ENCODE measurements at places on chromosomes 3 and 15.
A peak's percentile ranks its signal among the peaks of the same experiment; 100 is the strongest.

DNA sequence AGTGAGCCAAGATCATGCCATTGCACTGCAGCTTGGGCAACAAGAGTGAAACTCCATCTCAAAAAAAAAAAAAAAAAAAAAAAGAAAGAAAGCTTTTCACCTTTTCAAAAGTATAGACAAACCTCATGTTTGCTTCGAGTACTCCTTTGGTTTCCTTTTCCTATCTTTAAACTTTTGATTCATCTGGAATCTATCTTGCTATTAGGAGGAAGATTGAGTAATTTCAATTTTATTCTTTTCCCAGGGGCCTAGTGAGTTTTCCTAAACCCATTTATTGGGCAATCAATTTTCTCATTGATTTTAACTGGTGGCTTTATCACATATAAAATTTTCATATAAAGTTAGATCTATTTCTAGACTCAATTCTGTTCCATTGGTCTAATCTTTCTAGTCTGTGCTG, 190.5 kb upstream of the VEPH1 start:
- DNase-seq, result no peak

- DNase-seq, result no peak
Observed at GRCh38 chr3:129389572-129389937, 38.9 kb downstream of the EFCAB12 start.

- no peak for DNase-seq
Observed at GRCh38 chr15:82132096-82132495, 86.3 kb upstream of the MEX3B start.

DNA sequence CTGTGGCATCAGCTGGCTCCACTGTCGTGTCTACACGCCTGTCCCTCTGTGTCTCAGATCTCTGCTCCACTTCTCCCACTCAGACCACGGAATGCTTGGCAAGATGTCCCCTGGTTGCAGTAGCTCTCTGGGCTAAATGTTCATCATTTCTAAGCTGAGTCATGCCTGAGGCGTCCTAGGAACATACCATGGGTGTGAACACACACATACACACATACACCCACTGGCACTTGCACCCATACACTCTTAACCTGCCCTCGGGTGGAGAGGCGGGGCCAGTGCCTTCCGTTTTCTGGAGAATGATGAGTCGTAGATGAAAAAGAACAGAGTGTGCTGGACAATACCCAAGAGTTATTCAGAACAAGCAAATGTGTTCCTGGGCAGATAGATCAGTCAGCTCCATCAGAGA, 72.4 kb downstream of the SENP2 start:
- no peak for DNase-seq

- DNase-seq, result peak; percentile 32
Observed at GRCh38 chr15:32651229-32651837, 9.8 kb downstream of the SCG5 start.

DNA sequence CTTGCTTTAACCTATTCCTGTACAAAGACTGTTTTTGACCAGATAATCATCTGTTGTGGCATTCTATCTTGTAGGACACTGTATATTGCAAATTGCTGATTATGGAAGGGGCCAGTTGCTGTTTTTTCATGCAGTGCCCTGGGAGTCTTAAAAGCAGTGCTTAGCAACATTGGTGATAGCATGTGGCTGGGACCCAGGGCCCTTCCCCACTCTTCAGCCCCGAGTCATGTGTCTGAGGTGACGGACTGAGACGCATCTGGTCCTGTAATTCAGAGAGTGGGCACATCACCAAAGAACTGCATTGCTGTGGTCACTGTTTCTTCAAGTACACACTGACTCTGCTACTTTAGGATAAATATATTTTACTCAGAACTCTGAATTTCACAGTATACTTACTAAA, 63.4 kb downstream of the SNRK start:
- no peak for DNase-seq

GRCh38 chr3:72550582-72551262, 297.5 kb downstream of the SHQ1 start:
- no peak for DNase-seq

- no peak for DNase-seq
Observed at GRCh38 chr15:89352476-89352875, 17.9 kb upstream of the POLG start.

DNA sequence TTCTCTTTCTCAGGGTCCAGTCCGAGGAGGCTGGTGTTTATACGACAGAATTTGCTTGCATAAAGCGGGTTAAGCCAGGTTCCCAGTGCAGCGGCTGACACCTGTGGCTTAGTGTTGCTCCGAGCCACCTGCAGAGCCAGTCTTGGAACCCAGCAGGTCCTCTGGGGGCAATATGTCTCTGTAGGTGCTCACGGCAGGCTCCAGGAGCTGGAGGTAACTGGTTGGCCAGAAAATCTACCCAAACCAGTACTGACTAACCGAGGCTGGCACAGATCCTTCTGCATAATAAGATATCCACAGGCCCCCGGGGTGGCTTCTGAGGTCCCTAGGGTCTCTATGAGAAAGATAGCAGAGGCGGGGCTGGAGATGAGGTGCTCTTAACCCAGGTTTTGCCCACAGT, 3.2 kb downstream of the MGLL start:
- DNase-seq, result no peak

GRCh38 chr3:54026543-54026942, 95.8 kb upstream of the CACNA2D3 start:
- DNase-seq, result no peak

GRCh38 chr15:99137111-99137546, 32.2 kb downstream of the SYNM start:
- no peak for DNase-seq

DNA sequence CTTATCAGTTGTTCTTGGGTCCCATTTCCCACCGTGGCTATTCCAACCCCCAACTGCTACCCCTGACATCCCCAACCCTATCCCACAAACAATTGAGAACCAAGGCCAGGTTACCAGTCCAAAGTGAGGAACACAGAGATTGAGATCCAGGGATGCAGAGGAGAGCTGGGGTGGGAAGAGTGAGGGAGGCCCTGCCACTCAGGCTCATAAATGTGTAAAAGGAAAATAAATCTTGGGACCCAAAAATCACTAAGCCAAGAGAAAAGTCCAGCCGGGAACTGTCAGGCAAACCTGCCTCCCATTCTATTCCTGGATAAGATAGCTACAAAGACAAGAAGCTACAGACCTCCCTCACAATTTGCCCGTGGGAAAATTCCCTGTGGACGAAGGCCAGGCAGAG, 101.1 kb upstream of the DLG1 start:
- DNase-seq, result no peak

DNA sequence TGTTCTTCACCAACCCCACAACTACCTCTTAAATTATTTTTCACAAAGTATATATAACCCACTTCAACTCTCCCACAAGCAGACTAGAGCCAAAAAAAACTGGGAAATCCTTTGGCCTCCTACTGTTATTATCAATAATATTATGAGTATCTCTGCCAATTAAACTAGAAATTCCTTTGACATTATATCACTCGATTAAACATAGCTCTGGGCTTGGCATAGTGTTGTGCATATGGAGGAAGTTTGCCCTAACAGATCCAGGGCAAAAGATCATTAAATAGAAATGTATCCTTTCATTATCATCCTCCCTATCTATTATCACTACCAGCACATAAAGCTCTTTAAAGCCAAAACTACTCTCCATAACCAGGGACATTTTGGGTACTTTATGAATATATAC, 74.9 kb downstream of the OSBPL10 start:
- no peak for DNase-seq

DNA sequence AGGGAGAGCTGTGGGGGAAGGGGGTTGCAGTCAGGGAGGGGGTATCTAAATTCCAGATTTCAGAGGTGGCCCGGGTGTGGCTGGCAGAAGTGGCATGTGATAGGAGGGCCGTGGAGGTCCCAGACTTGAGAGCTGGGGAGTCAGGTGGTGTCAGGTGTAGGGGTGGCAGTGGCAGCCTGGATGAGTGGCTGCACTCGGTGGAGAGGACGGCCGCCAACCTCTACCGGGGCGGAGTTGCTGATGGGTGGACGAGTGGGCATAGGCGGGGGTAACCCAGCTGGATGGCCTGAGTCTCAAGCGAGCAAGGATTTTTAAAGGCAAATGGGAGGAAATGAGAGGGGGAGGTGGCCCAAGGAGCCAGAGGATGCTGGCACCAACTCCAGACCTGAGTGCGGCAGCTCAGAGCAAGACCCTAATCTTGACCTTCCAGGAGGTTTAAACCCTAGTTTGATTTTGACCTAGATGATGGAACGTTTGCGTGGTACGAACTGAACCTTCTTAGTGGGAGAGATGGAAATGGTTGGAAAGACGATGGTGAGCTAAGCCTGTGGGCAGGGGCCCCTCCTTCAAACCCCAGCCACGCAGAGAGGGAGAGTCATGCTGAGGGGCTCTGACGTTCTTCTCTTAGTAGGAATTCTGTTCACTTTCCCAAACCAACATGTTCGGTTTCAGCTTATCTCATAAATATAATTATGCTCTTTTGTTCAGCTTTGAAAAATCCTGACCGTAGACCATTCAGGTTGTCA, 8.0 kb downstream of the TRAK1 start:
- DNase-seq, result no peak

- no peak for DNase-seq
Observed at GRCh38 chr15:74307827-74308811, 59.3 kb downstream of the CYP11A1 start.

- DNase-seq, result no peak
Observed at GRCh38 chr15:94692710-94693109, 461.3 kb downstream of the MCTP2 start.

- no peak for DNase-seq
Observed at GRCh38 chr3:61719278-61719977, 158.1 kb downstream of the PTPRG start.

GRCh38 chr15:62360332-62361097, 195.4 kb upstream of the C2CD4B start:
- no peak for DNase-seq

DNA sequence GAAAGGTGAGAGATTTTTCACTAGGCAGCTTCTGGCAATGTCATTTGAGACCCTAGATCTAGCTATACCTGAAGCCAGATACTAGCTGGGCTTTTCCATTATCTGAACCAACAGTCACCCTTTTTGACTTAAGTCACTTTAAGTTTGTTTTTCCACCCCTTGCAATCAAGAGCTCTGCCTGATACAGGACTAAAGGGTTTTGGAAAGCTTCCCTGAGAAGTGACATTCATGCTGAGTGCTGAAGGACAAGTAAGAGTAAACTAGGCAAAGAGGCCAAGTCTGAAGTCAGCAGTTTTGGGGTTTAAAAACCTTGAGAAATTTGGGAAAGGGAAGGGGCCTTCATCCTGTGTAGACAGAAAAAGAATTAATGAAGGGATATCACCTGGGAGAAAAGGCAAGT, 27.1 kb upstream of the CCDC174 start:
- DNase-seq, result no peak

- DNase-seq, result no peak
Observed at GRCh38 chr3:159922861-159923312, 65.7 kb upstream of the IL12A start.

GRCh38 chr3:190073264-190074008, 47.3 kb downstream of the P3H2 start:
- no peak for DNase-seq

GRCh38 chr3:160612386-160613075, 47.2 kb upstream of the KPNA4 start:
- no peak for DNase-seq

DNA sequence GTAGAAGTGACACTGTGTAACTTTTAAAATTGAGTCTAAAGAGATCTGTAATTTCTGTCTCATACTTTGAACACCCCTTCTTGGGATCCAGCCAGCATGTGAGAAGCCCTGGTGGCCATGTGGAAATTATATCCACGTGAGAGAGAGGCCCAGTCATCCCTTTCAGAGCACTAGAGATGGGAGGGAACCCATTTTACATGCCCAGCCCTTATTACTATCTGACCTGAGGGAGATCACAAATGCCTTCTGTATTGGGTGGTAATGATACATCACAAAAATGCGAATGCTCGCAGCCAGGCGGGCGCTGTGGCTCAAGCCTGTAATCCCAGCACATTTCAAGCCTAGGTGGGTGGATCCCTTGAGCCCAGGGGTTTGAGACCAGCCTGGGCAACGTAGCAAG, 27.3 kb upstream of the TRAK1 start:
- DNase-seq, result no peak

DNA sequence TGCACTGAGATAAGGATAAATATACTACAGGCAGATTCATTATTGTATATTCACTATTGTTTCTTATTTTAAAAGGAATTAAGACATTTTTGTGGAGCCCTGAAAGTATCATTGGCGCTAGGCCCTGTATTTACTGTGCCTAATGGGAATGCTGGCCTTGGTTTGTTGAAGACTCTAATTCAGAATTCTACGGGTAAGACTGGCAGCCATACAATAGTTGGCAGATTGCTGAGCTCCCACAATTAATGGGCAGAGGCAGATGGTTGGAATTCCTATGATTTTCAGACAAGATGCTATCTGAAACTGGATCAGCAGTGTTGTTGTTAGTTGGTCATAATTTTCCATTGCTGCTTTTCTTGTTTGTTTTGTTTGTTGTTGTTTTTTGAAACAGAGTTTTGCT, 14.7 kb downstream of the PGBD4 start:
- no peak for DNase-seq

DNA sequence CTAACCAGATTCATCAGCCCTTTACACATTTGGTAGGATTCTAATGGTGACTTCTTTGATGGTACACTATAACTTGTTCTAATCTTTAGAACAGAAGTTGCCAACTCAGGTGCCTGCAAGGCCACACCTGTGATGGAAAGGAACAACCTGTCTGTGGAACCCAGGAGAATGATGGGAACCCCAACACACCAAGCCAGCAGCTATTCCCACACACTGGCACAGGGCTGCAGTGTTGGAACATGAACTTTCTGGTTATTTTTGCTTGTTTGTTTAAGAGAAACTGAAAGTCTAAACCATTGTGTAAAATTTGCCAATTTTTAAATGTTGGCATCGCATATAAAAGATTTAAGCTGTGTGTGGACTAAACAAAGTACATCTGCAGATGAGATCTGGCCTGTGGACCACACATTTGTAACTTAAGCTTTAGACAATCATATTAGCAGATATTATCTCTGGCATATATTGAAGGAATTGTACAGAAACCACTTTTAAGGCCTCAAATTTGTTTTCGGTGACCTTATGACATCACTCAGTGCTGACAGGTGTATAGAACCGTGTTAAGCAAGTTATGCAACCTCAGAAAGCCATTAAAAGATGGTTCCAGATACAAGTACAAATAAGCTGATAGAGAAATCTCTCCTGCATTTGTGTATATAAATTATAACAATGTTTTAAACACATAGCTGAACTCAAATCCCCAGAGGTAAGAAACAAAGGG, 242.9 kb downstream of the SLC9A9 start:
- no peak for DNase-seq

DNA sequence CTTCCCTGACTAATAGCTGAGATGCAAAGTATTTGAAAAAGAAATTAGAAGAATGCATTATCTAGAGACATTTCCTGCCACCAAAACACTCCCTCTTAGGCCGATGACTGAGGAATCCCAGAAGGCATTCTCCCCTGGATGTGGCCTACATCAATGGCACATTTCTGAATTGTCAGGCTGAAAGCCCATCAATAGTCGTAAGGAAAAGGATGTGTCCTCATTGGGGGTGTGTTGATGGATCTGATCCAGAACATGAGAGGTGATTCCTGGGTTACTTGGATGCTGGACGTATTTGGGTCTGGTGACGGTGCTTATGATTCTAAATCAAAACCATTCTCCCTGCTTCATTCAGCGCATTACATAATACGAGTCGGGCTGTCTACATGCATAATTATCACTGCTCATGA, 216.9 kb upstream of the CDIN1 start:
- no peak for DNase-seq

Measured in T-helper 17 cell (primary cell).